Astrocyte (in vitro differentiated cells and primary cell): ENCODE measurements at places on chromosomes 7 and 10.

DNA sequence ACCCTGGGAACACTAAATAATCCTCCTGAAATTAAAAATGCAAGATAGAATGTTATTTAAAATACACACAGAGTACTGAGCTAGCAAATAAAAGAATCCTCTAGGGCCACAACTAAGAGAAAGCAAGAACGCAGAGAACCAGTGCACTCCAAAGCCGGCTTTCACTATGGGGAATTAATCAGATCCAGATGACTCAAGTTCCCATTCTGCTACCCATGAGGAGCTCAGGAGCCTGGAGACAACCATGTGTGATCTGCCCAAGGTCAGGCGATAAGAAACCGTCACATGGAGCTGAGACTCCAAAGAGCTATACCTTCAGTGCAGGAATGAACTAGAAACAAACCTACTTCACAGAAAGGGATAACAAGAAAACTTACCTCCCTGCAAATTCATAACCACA lies 19.5 kb upstream of the CYREN start:
- H3K4me1 ChIP-seq, result peaks cover 23% of the 10 kb centered on the region
- no peak overlapping the region for H3K4me3 ChIP-seq
- H3K27ac ChIP-seq, result no peak overlapping the region
- H3K27me3 ChIP-seq, result no peaks in the 10 kb centered on the region

DNA sequence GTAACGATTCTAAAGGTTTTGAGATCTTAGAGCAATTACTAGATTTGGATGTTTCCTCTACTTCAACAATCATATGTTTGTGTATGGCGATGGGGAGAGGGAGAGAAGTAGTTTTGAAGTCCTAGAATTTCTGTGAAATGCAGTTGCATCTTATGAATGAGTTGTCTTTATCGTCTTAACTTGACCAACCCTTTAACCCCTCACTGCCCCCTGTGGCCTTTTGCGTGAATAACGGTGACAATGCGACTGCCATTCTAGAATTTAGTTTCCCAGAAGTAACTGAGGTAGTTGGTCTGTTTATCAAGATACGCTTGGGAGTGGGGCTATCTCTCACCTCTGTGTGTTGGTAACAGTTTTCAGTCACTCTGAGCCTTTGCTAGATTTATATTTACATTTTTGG lies 204.6 kb downstream of the HDAC9 start:
- no peaks in the 10 kb centered on the region for H3K36me3 ChIP-seq
- H3K27me3 ChIP-seq, result no peaks in the 10 kb centered on the region
- no peak overlapping the region for H3K4me3 ChIP-seq
- H3K4me1 ChIP-seq, result no peaks in the 10 kb centered on the region
- DNase-seq, result no peak
- no peak overlapping the region for H3K27ac ChIP-seq

DNA sequence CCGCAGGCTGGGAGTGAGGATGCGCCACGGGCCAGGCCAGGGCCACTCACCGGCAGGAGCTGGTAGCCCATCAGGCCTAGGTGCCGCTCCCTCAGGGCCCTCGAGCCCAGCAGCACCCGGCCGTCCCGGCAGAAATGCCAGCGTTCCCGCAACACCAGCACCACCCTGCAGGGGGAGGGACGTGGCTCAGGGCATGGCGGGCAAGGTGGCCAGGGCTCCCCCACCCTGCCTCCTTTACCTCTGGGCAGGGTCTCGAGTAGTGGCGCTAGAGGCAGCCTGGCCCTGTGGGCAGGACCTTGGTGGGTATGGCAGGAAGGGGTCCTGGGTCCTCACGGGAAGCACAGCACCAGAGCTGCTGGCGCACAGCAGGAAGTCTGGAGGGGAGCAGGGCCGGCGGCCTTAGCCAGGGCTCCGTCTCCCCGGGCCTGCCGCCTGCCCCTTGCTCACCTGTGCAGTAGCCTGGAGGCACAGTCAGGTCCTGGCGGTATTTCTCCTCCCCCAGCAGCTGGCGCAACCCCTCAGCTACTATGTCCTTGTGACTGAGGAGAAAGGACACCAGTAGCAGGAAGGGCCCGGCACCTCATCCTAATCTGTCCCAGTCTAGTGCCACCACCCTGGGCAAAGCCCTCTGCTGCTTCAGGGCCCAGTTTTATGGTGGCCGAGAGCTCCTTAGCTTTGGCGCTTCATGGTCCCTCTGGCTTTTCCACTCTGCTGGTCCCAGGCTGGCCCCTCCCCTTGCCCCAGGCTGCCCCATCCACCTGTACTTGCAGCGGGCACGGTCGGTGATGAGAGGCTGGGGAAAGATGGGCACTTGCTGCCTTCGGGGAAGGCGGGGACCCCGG lies 3.5 kb downstream of the FASTK start:
- H3K36me3 ChIP-seq, result peaks cover 18% of the 10 kb centered on the region
- H3K4me3 ChIP-seq, result no peak overlapping the region
- H3K27ac ChIP-seq, result no peak overlapping the region
- DNase-seq, result no peak

- H3K27ac ChIP-seq, result peak overlapping the region; percentile 38
- no peaks in the 10 kb centered on the region for H3K36me3 ChIP-seq
- H3K4me3 ChIP-seq, result no peak overlapping the region
- H3K27me3 ChIP-seq, result no peaks in the 10 kb centered on the region
- peak; percentile 88 for DNase-seq
These were observed 43.3 kb upstream of the MTURN start for GRCh38 chr7:30091491-30091912.

GRCh38 chr10:19412531-19412930 lies 363.9 kb downstream of the MALRD1 start:
- no peaks in the 10 kb centered on the region for H3K27me3 ChIP-seq
- peak; percentile 12 for DNase-seq
- H3K36me3 ChIP-seq, result no peaks in the 10 kb centered on the region
- no peak overlapping the region for H3K27ac ChIP-seq

GRCh38 chr7:74627661-74628411 lies 29.7 kb upstream of the GTF2I start:
- H3K4me3 ChIP-seq, result no peak overlapping the region
- H3K27ac ChIP-seq, result no peak overlapping the region
- H3K4me1 ChIP-seq, result no peaks in the 10 kb centered on the region
- no peaks in the 10 kb centered on the region for H3K36me3 ChIP-seq
- no peak for DNase-seq
- no peaks in the 10 kb centered on the region for H3K27me3 ChIP-seq

- DNase-seq, result no peak
- no peaks in the 10 kb centered on the region for H3K36me3 ChIP-seq
- no peak overlapping the region for H3K4me3 ChIP-seq
- no peaks in the 10 kb centered on the region for H3K27me3 ChIP-seq
These were observed 99.6 kb upstream of the ITGB1 start for GRCh38 chr10:33057620-33058019.

- H3K4me1 ChIP-seq, result peaks cover 6% of the 10 kb centered on the region
- H3K27ac ChIP-seq, result no peak overlapping the region
- DNase-seq, result peak; percentile 39
- H3K4me3 ChIP-seq, result no peak overlapping the region
These were observed 61.5 kb downstream of the HBP1 start for GRCh38 chr7:107230334-107230733.
